ENCODE measurements at places on chromosomes 4 and X.
A peak's percentile ranks its signal among the peaks of the same experiment; 100 is the strongest.

- peak; percentile 23 for DNase-seq
These were observed 2.1 kb downstream of the PDS5A start for GRCh38 chr4:39975488-39976089.

GRCh38 chrX:17476411-17476810, 101.4 kb downstream of the NHS start:
- no peak for DNase-seq

- DNase-seq = no peak
These were observed 27.4 kb upstream of the AFAP1 start for GRCh38 chr4:7967063-7967440.

DNA sequence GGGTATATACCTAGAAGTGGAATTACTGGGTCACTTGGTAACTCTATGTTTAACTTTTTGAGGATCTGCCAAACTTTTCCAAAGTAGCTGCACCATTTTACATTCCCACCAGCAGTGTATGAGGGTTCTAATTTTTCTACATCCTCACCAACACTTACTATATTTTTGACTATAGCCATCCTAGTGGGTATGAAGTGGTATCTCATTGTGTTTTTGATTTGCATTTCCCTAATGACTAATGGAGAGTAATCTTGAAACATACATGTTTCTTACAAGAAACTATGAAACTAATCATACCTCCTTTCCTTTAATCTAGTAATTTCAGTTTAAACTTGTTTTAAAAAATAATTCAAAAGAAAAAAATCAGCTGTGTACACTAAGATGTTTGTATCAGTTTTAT, 17.9 kb downstream of the BCLAF3 start:
- DNase-seq = no peak

GRCh38 chrX:103477496-103477895, 41.8 kb downstream of the RAB40A start:
- no peak for DNase-seq

GRCh38 chr4:87108142-87108546, 112.3 kb downstream of the KLHL8 start:
- DNase-seq = peak; percentile 67

DNA sequence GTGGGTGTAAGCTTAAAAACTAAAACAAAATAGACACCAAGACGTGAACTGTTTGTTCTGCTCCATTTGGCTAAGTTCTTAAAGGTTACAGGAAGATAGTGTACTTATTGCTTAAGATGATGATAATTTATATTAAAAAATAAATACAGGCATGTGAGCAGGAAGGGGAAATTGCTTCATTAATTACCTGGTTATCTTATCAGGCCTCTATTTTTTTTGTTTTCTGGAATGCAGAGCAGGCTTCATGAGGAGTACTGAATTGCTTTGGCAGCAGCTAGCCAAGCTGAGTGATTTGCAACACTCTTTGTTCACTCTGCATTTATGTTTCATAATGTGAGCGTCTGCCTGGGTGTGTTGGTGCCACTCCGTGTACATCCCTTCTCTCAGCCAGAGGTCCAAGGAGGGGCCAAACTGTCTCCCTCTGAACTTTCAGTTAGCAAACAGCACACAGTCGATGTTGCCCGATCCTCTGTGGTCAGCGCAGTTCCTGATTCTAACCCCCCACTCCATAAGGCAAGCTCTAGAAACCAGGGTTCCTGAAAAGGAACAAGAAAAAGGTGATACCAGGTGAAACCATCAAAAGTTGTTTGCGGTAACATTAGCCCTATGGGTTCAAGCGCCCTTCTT, 348.2 kb downstream of the SPRY1 start:
- no peak for DNase-seq

DNA sequence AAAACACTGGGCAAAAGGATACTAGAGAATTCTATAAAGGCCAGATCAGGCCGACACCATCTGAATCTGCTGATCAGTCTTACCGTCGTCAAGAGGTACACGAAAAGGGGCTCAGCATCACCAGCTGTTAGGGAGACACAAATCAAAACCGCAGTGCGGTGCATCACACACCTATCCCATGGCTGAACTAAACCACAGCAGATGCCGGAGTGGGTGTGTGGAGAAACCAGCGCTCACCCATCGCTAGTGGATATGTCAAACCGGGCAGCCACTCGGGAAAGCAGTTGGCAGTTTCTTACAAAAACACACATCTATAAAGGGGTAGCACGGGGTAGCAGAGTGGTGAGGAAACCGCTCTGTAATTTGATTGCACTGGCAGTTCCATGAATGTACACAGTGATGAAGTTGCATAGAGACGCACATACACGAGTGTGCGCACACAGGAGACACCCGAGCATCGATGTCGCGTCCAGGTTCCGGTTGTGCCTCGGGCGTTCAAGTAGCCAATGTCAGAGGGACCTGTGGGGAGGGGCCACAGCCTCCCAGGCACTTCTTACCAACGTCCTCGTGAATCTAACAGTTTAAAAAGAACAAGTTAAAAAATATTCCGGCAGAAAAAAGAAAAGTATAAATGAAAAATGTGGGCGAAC, 23.1 kb upstream of the CCNQ start:
- DNase-seq = no peak

DNA sequence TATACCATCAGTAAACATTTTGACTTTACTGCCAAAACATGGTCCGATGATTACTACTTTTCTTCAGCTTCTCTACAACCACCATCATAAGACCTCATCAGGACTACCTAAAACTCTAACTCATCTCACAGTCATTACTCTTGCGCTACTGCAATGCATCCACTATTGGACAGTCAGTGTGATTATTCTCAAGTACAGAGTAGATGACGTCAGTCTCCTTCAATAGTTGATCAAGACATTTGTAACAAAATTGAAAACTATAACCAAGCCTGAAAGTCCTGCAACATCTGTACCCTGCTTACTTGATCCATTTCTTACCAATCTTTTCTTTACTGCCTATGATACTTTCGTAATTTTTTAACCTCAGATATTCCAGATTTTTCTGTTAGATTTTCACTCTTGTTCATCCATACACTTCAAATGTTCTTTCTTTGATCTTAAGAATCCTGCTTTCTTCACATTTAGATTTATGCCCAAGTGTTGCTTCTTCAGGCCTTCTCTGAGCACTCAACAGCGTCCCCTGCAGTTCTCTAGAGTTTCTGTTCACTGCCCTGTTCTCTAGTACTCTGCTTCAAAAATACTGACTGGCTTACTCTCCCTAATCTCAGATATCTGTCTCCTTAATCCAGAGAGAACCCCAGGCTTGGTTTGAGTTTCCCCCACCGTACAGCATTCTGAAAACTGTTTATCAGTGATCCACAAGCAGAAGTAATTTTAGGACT, 1517.6 kb downstream of the STIM2 start:
- no peak for DNase-seq

DNA sequence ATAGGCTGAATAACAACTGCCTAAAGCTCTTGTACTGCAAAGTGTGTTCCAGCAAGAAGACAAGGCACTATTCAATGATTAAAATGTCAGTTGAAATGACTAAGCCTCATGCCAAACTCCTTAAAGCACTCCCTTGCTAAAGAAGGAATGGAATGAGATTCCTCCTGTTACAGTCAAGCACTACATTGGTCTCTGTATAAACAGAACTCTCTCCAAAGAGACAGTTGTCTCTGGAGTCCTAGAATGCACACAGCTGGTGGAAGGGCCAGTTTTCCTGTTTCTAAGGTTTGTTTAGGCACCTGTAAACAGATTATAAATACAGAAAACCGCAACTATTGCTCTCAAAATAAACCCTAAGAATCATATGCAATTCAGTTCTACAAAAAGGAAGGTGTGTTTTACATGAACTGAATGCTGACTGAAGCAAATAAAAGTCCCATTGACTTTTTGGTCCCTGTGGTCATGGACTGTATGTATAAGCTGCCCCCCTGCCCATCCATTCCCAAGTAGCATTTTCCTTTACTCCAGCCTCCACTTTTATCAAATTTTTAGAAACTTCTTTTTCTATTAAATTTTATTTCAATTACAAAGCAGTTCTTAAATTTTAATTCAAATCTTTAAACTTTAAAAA, 47.0 kb downstream of the FAT1 start:
- peak; percentile 34 for DNase-seq

- no peak for DNase-seq
These were observed 169.1 kb upstream of the FTHL17 start for GRCh38 chrX:31240982-31241381.

DNA sequence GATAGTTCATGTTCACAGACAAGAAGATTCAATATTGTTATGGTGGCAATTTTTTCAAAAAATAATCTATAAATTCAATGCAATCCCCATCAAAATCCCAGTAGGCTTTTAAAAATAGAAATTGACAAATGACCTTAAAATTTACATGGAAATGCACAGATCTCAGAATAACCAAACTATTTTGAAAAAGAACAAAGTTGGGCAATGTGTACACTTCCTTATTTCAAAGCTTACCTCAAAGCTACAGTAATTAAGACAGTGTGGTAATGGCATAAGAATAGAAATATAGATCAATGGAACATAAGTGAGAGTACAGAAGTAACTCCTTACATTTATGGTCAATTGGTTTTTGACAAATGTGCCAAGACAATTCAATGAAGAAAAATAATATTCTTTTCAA, 39.0 kb downstream of the FRMD7 start:
- DNase-seq = no peak

DNA sequence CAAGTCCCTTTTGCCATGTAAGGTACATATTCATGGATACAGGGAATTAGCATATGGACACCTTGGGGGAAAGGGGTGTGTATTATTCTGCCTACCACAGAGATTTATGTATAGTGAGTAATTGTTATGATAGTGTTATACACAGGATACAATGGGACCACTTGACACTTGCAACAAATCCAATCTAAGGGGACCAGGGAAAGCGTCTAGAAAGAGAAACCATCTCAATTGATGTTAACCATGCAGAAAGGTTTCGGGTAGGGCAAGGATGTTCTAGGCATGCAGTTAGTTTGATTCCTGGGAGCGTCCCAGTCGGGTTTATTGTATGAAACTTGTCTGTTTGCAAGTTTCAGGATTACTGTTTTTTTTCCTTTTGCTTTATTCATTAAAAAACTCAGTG, 34.2 kb downstream of the MMRN1 start:
- no peak for DNase-seq

GRCh38 chrX:68415316-68415715, 18.0 kb downstream of the OPHN1 start:
- DNase-seq = no peak

GRCh38 chrX:51894697-51895336, 1.4 kb downstream of the MAGED1 start:
- DNase-seq = no peak

GRCh38 chrX:1531096-1531890, 5.7 kb downstream of the P2RY8 start:
- DNase-seq = no peak

DNA sequence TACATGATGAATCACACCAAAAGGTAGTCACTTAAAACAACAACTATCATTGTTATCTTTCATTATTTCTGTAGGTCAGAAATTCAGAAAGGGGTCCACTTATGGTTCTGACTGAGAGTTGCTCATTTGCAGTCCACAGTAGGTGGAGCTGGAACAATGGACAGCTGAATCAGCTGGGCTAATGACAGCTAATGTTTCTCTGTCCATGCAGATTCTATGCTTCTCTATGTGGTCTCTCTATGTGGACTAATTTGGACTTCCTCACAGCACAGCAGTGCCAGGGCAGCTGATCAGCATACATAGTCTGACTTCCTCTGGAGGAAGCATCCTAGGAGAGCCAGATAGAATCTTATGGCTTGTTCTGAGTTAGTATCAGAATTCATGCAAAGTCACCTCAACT, 131.7 kb upstream of the INTU start:
- no peak for DNase-seq

DNA sequence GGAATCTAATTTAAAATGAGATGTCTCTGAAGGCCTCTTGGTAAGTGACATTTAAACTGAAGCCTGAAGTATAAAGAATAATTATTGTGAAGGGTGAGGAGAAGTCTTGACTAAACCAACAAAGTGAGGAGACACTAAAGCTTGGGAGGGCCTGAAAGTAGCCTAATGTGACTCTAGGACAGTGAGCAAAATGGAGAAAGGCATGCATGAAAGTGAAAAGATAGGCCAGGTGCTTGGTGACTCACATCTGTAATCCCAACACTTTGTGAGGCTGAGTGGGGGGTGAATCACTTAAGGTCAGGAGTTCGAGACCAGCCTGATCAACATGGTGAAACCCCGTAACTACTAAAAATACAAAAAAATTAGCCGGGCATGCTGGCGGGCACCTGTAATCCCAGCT, 46.9 kb upstream of the SMARCAD1 start:
- DNase-seq = no peak

DNA sequence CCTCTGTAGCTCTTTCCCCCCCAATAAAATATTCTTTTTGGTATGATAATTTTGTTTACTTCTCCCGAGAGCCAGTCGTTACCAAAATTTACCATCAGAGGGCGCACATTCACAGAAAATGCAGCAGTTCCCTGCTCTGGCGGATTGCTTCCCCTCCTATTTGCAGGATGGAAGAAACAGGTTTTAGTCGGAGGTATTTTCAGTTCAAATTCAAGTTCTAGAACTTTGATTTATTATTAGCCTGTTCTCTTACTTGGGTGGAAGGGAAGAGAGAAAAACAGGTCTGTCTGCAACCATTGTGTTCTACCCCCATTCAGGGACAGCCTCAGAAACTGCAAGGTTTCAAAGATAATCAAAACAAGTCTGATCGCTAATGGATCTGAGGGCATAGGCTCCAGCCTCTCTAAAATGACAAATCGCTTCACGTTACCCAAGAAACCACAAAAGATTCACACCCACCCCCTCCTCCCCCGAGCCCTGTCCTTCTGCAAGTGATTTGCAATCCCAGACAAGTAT, 263.8 kb upstream of the RPS6KA3 start:
- no peak for DNase-seq

- no peak for DNase-seq
These were observed 38.0 kb downstream of the MAGEE2 start for GRCh38 chrX:75746891-75747639.

- no peak for DNase-seq
These were observed 129.4 kb downstream of the CNKSR2 start for GRCh38 chrX:21503593-21503992.

Measured in HS-5 (cell line).